ENCODE measurements at places on chromosomes 16 and 17.

DNA sequence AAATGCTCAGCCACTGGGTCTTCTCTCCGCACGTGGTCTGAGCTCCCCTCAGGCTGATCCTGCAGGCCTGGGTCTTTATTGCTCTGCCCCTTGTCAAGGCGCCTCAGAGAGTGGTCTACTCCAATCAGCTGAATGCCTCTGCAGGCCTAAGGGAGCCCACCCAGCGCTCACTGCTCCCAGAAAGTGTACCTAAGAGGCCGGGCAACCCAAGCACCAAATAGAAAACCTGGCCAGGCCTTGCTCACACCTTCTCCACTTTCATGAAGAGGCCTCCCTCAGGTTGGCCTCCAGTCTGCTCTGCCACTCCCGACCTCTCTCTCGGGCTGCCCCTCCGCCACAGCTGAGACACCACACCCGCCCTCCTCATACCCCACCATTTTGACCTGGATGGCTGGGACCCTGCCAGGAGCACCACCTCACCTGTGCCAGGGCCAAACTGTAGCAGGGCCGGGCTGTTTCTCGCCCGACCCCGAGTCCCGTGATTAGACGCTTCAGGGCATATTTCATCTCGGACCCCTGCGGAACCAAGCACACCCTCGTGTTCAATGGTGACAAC, 665 bp downstream of the MYBBP1A start:
- DNase-seq: no peak

DNA sequence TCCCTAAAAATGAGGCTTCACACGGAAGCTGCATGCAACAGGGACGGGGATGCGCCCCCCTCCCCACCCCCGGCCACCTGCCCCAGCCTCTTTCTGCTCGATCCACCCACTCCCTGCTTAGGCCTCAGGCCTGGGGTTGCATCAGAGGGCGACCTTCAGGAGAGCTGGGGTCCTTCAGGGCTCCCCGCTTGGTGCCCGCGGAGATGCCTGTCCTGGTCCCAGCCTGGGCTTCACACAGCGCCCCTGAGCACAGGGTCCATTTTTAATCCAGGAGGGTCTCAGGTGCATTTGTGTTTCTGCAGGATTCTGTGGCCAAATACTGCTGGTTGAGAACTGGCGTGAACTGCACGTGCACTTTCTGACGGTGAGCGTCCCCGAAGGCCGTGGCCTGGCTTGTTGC, 7.4 kb upstream of the APRT start:
- DNase-seq: no peak

DNA sequence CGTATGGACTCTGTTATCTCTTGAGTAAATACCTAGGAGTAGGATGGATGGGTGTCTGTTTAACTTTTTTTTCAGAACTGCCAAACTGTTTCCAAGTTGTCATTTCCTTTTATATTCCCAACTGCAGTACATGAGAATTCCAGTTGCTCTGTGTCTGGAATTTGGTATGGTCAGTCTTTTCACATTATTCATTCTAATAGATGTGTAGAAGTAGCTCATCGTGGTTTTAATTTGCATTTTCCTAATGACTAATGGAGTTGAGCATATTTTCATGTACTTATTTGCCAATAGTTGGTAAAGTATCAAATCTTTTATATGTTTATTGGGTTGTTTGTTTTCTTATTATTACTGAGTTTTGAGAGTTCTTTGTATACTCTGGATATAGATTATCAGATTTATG, 27.0 kb downstream of the MRTFB start:
- DNase-seq: no peak

GRCh38 chr17:21214777-21215541, 998 bp upstream of the TMEM11 start:
- DNase-seq: no peak

DNA sequence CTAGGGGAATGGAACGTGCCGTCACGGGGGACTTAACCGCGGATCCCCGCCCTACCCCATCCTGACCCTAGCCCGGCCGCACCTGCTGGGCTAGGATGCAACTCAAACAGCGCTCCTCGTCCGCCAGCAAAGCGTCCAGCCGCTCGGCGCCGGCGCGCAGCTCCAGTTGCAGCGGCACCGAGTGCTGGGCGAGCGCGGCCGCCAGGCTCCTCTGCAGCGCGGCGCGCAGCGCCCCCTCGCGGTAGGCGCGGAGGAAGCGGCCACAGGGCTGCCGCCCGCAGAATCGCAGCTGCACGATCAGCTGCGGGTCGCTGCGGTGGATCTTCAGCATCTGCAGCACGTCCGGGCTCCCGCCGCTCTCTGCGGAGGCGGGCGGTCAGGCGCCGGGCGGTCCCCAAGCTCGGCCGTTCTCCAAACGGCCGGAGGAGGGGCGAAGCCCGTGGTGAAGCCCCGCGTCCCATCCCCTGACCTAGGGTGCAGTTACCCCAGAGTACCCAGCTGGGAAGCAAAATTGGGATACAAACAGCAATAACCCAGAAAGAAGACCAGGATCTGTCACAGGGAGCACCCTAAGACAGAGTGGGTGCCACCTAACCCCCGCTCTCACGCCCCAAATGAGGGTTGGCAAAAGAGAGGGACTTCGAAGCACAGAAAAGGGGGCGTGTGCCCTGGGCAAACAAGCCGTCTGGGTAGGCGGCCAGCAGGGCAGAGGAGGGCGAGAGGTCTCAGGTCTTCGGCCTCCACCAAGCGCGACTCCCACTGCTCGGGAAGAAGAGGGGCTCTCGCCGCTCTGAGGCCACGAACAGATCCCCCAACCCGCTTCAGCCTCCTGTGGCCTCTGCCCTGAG, 4.2 kb downstream of the TRADD start:
- DNase-seq: peak; percentile 77

- no peak for DNase-seq
These were observed 9.0 kb upstream of the MAPK3 start for GRCh38 chr16:30131869-30132475.

DNA sequence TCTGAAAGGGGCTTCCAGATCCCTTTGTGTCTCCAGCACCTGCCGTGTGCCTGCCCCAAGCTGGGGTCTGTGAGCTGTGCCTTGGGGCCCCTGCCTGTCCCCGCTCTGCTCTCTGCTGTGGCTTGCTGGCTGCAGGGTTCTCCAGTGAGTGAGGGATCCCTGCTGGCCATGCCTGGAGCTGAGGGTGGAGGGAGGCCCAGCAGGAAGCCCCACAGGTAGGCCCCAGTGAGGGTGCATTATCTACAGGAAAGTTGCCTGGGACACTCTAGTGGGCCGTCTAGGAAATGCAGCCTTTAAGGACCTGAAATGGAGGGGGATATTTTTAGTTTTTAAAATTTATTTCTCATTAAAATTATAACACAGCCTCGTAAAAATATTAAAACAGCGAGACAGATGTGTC, 50.9 kb downstream of the JPH3 start:
- no peak for DNase-seq

GRCh38 chr16:78072275-78072674, 27.2 kb upstream of the WWOX start:
- DNase-seq: no peak

DNA sequence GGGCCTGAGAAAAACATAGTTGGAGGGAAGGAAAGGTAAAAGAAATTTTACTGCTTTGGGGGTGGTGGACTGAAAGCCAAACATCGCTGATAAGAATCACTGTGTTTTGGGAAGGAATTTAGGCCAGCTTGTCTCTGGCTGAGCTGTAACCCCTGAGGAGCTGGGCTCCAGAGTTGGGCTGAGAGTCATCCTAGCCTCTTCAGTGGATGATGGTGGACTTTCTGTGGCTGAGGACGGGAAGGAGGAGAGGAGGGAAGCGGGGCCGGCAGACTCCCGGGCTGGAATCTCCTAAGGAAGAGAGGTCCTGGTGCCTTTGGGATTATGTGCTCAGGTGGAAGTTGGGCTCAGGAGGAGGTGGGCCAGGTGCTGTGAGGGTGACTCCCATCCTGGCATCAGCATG, 8.6 kb downstream of the WNT9B start:
- DNase-seq: no peak

- DNase-seq: no peak
These were observed 33.3 kb downstream of the CDRT15 start for GRCh38 chr17:14203388-14203787.

DNA sequence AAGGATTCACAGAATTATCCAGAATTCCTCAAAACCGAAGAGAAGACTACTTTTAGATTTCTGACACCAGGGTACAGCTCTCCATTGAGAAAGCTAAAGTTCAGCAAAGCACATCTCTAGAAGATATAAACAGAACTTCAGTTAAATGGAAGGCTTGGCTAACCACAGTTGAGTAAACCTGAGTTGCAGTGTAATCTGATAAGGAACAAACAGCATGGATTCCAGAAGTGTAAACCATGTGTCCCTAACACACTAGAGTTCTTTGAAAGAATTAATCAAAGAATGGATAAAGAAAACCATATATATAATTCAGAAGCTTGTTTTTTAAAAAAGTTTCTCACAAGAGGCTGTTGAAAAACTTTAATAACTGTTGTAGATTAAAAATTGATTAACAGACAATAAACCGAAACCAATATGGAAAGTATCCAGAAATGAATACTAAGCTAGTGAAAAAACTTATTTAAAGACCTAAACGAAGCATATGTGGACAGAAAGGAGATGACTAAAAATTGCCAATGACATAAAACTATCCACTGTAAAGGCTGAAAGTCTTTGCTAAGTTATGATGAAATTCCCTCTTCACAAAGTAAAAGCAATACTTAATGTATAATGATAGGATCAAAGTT, 4.3 kb downstream of the RNF43 start:
- no peak for DNase-seq

DNA sequence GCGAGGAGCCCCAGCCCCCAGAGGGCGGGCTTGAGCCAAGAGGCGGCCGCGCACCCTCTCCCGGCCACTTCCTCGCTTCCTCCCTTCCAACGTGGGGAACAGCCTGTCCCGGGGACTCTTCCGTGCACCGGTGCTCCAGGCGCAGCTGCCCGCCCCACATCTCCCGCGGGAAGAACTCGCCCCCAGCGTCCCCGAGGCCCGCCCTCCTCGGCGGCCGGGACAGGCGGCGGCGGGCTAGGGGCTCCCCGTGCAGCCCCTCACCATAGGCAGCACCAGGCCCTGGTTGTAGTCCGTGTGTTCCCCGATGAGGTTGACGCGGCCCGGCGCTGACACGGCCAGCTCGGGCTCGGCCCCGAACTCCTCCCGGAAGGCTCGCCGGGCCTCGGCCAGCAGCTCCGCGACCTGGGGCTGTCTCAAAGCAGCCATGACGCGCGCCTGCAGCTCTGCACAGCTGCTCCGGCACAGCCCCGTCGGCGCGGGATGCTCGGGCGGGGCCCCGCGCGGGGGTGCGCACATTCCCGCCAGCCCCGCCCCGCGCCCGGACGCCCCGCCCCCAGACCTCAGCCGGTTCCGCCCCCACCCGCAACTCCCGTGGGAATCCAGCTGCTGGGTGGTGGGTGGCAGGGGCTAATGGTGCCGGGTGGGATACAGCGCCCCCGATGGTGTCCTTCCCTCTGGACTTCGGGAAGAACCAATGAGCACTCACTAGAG, at the start of gene GALK1:
Gene GALK1, minus strand, starts transcription at position 482 of the 711 bp plus-strand sequence. Its CDS starts 56 bp downstream, at position 426.
- peak; percentile 83 for DNase-seq

DNA sequence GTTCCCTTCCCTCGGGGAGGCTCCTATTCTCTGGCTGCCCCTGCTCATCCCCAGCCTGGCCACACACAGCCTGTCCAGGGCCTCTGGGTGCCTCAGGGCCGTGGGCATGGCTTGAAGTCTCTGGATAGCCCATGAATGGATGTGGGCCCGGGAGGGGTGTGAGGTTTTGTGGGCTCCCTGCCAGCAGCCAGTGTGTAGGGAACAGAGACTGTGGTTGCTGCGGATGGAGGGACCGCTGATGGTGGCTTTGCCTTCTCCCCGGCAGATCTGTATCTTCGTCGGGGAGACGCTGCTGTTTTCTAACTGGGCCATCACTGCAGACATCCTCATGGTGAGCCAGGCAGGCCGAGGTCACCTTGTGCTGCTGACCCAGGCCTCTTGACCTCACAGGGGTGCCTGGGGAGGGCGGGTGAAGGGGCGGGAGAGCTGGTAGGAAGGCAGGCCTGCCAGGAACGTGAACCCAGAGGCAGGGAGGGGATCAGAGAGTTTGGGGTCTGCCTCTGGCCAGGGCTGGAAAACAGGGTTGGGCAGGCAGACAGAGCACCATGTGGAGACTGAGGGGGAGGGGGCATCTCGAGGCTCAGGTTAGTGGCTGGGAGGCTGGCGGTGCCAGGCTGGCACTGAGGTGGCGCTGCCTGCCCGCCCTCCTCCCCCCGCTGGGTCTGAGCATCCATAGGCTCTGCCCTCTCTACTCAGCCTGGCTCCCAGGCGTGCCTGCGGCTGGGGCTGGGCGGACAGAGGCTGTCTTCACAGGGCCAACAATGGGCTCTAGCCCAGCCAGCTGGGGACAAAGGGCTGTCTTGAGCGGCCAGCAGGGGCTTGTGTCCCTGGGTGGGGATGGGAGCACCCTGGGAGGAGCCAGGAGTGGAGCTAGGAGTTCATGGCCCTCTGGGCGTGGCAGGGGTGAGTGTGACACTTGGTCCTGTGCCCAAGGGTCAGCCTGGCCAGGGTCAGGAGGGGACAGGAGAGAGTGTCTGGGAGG, 21.4 kb downstream of the MYBBP1A start:
- DNase-seq: peak; percentile 43

DNA sequence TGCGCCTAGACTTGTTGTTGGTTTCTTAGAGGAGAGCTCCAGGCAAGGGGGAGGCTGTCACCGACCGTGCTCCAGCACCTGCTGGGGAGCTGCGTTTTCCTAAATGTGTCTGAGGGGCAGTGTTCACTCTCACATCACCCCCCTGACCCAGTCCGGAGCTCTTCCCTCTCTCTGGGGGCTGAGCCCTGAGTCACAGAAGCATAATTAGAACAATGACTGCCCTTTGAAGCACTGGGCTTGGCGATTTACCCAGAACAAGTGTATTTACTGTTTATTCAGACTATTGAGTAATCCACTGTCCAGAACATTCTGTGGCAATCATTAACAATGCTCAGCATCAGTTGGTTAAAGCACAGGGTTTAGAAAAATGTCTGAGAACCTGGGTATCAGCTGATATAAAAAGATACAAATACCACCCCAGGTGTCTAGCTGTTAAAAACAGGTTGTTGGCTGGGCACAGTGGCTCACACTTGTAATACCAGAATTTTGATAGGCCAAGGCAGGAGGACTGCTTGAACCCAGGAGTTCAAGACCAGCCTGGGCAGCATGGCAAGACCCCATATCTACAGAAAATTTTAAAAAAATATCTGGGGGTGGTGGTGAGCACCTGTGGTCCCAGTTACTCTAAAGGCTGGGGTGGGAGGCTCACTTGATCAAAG, 8.1 kb downstream of the CES4A start:
- DNase-seq: no peak

DNA sequence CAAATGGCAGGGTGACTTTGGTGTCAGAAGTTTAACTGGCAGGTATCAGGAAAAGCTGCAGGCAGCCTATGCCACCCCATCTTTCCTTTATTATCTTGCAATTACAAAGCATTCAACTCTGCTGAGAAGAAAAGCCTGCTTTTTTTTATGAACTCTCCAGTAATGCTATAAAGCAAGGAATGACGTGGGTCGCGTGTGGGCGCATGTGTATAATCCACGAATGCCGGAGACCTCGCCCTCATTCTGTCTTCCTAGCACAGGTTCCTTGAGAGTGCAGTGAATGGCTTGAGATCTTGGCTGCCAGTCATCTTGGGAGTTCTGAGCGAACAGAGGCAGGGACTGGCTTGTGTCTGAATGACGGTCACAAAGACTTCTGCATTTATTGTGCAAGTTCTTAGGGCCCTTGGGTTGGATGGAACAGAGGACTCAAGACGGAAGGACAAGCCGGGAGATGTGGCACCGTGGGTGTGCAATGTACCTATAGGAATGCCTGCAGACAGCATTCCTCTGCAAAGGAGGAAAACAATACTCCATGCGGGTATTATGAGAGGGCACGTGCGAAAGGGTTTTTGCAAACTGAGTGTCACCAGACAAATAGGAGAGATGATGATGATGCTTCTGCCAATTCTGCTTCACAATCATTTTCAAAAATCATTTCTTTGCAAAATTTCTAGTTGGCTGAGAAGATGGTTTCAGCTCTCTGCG, 96.1 kb upstream of the ELAC2 start:
- no peak for DNase-seq

All from colonic mucosa (tissue), 4 donors.